ENCODE measurements at places on chromosomes 1 and 21.
A peak's percentile ranks its signal among the peaks of the same experiment; 100 is the strongest.

DNA sequence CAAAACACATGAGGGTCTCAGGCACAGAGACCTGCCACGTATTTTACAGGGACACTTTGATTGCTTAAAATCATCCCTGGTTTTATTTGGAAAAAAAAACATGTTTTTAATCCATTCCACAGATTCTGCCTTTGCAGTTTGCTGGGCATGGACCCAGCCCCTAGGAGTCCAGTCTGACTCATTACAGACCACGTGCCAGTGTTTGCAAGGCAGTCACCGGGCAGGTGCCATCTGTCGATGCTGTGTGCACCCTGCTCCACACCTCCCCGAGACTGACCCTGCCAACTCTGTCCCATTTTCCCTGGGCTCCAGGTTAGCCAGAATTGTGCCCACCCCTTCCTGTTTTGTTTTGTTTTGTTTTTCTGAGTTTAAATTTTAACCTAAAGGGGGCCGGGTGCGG lies 148.4 kb upstream of the TMEM51 start:
- DNase-seq: no peak

DNA sequence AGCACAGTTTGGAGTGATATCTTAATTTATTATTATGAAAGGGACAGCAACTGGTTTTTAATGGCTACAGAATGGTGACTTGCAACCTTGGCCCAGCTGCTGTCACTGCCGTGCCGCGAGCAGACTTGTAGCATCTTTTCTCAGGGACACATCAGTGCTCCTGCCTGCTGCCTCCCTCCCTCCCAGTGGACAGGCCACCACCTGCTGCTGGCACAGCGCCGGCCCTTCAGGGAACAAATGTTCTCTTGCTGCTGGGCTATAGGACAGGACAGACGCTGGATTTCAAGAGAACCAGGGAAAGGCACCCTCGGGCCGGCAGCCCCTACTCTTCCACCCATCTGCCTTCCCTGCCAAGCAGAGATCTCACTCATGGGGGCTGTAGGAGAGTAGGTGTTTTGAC lies 413.8 kb upstream of the NFIA start:
- no peak for DNase-seq

- DNase-seq: peak; percentile 78
These were observed 3.8 kb downstream of the CELSR2 start for GRCh38 chr1:109252893-109253802.

DNA sequence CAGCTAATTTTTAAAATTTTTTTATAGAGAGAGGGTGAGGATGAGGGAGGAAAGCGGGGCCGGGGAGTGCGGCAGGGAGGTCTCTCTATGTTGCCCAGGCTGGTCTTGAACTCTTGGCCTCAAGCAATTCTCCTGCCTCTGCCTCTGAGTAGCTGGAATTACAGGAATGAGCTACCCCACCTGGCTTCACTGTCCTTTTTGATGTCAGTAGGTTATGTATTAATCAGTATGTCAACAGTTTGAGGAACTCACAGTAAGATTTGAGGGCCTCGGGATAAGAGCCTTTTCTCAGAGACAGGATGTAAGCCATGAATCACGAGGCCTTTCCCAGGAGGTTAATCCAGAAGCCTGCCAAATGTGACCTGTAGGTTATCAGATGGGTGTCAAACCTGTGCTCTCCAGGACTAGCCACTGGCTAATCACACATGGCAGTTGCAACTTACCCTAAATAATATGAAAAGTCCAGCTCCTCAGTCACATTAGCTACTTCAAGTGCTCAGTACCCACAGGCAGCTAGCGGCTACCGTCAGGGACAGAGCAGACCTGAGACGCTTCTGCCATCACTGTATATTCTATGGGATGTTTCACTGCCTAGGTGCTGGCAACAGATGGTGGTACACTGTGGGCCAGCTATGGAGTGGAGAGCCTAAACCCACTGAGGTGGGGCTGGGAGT lies 33.1 kb downstream of the TRIM67 start:
- no peak for DNase-seq

DNA sequence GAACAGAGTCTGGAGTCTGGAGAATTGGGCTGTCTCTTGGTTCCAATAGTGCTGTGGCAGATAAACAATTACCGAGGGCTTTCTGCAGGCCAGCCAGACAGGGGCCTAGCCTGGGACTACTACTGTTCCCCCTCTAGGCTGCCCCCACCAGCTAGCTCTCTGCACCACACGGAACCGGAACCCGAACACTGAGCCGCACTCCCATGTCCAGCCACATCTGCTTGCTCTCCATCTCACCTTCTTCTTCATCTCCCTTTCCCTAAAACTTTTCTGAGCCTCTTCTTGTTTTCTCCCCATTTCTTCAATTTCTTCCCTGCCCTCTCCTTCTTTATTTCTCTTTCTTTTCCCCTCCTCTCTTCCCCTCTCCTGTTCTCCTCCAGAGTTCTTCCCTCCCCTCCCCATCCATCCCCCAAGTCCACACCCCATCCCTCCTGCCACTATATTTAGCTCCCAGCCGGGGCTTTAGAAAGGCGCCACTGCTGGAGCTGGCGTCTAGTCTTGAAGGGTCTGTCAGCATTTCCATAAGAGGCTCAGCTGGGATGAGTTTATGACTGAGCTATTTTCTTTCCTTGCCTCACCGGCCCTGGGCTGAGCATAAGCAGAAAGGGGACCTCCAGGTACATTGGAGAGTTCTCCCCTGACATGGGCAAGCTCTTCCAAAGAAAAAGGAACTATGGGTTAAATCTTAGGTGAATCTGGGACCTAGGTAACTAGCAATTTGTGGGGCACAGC lies 25.7 kb upstream of the ATP2B4 start:
- DNase-seq: no peak

GRCh38 chr1:119139857-119140176 lies 636 bp downstream of the WARS2 start:
- DNase-seq: no peak

GRCh38 chr1:46429436-46429835 lies 35.3 kb downstream of the FAAH start:
- DNase-seq: no peak
